CD14-positive monocyte (primary cell): ENCODE measurements at places on chromosomes 4 and X. TPM values are rescaled to one million over a fixed set of nuclear protein-coding genes. Genes with fewer than 3 reads are reported as not detected.

CMC4 gene
- 10.1 TPM for polyA plus RNA-seq

KLHL34 gene
- polyA plus RNA-seq = not detected in 2 replicates

RPL34 gene
- polyA plus RNA-seq = 1,112 and 2,624 TPM in 2 replicates

PALLD gene
- polyA plus RNA-seq = 9.9 TPM

MAGEC3 gene
- not detected in 2 replicates for polyA plus RNA-seq

CFAP99 gene
- polyA plus RNA-seq = 0.27 and 1.3 TPM in 2 replicates

CNGA1 gene
- not detected for polyA plus RNA-seq

TCEAL7 gene
- not detected for polyA plus RNA-seq

DNA sequence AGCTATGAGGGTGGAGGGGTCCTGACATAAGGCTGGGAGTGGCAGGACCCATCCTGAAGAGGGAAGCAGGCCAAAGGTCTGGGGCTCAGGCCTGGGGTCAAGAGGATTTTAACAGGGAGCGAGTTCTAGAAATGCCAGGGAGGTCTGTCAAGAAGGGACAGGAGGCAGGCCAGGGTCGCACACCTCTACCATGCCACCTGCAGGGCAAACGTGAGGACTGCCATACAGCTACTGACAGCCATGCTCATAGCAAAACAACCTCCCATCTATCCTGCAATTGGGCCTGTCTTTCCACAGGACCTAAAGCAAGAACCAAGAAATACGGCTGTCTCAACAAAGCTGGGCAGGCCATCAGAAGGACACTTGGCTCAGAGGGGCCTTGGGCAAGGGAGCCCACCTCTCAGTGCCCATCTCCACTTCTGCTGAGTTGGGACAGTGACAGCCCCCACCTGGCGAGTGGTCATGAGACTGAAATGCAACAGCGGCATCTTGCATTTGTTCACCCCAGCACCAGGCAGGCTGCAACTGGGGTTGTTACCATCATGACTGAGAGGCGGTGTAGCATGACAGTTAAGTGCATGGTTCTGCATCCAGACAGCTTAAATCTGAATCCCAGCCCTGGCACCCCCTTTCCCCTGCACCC lies 92.7 kb downstream of the WFS1 start:
- H3K4me3 ChIP-seq = no peak overlapping the region
- H3K27me3 ChIP-seq = no peaks in the 10 kb centered on the region
- no peaks in the 10 kb centered on the region for H3K4me1 ChIP-seq
- DNase-seq = no peak

GRCh38 chr4:10623241-10623640 lies 61.3 kb downstream of the CLNK start:
- no peaks in the 10 kb centered on the region for H3K36me3 ChIP-seq
- DNase-seq = no peak
- no peak overlapping the region for H3K4me3 ChIP-seq
- H3K27ac ChIP-seq = no peak overlapping the region
- H3K27me3 ChIP-seq = no peaks in the 10 kb centered on the region
- no peaks in the 10 kb centered on the region for H3K4me1 ChIP-seq

- no peak for DNase-seq
- H3K4me1 ChIP-seq = no peaks in the 10 kb centered on the region
- peaks cover 40% of the 10 kb centered on the region for H3K36me3 ChIP-seq
- H3K27me3 ChIP-seq = no peaks in the 10 kb centered on the region
- H3K4me3 ChIP-seq = no peak overlapping the region
- H3K27ac ChIP-seq = no peak overlapping the region
Measured at GRCh38 chr4:174317531-174317930, 33.8 kb downstream of the CEP44 start.

DNA sequence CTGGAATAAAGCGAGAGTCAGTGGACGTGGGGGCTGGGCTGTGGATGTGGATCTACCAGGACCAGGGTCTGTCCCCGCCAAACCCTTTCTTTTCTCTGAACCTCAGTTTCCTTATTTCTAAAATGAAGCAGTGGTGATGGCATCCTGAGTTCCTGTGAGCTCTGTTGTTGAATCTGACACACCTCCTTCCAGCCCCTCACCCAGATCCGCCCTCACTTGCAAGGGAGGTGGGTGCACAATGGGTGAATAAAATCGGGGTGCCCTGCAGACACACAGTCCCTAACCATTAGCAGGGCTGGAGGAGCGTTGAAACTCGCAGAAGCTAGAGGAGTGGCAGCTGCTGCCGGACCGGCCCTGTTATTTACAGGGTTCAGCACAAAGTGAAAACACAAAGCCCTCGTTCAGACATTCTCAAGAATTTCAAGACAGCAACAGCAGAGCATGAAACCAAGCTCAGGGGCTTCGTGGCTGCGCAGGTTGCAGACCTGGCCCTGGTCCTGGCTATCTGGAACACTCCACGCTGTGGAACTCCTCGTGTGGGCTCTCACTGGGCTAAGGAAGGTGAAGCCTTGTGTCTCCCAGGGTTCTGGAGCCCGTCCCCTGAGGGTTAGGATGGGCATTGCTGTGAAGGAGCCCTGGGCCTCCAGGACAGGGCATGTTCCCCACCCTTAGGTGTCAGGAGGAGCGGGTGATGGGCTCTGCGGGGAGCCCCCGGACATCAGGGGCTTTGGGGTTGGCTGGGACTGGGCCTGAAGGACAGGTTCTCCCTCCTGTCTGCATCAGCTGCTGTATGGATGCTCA lies 42.9 kb downstream of the PSAPL1 start:
- H3K4me1 ChIP-seq = no peaks in the 10 kb centered on the region
- DNase-seq = no peak
- H3K4me3 ChIP-seq = no peak overlapping the region
- H3K36me3 ChIP-seq = no peaks in the 10 kb centered on the region
- H3K27me3 ChIP-seq = no peaks in the 10 kb centered on the region

- no peak overlapping the region for H3K4me3 ChIP-seq
- H3K27ac ChIP-seq = no peak overlapping the region
- H3K27me3 ChIP-seq = no peaks in the 10 kb centered on the region
- no peaks in the 10 kb centered on the region for H3K36me3 ChIP-seq
- H3K4me1 ChIP-seq = no peaks in the 10 kb centered on the region
Measured at GRCh38 chrX:86066998-86067397, 19.6 kb upstream of the CHM start.

DNA sequence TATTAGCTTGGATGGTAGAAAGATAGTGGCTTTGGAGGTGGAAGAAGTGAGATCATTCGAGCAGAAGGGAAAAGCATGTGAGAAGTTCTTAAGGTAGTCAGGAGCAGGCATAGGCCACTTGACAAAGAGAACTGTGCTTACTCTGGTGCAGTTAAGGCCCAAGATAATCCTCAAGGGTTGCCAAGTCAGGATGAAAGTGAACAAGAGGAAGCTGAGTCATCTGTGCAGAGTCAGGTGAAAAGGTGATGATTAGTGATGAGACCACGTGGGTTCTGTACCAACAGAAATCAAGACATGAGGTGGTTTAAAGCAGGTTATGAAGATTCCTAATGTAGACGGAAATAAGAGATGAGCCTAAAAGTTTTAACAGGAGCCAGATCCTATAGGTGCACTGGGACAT lies 369.8 kb downstream of the DTHD1 start:
- H3K4me1 ChIP-seq = no peaks in the 10 kb centered on the region
- H3K27ac ChIP-seq = no peak overlapping the region
- no peak overlapping the region for H3K4me3 ChIP-seq
- no peak for DNase-seq
- H3K36me3 ChIP-seq = no peaks in the 10 kb centered on the region

DNA sequence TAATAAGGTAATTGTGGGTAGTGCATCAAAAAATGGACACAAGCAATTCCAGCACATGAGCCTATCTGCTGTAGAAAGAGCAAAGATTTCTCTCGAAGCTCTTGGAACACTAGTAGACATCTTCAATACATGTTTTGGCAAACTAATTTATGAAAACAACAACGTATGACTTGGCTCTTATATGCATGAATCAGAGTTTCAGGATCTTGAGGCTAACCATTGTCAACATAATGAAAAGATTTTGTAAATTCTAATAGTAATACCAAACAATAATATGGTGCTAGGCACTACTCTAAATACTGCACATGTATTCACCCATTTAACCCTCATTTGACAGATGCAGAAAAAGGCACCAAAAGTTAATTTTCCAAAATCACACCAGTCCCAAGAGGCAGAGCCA lies 25.1 kb upstream of the ANKRD50 start:
- H3K4me1 ChIP-seq = no peaks in the 10 kb centered on the region
- H3K36me3 ChIP-seq = no peaks in the 10 kb centered on the region
- no peak overlapping the region for H3K27ac ChIP-seq
- no peak overlapping the region for H3K4me3 ChIP-seq

- H3K4me3 ChIP-seq = no peak overlapping the region
- H3K27me3 ChIP-seq = no peaks in the 10 kb centered on the region
- no peaks in the 10 kb centered on the region for H3K36me3 ChIP-seq
Measured at GRCh38 chr4:184216515-184216914, 1.2 kb downstream of the ENPP6 start.

DNA sequence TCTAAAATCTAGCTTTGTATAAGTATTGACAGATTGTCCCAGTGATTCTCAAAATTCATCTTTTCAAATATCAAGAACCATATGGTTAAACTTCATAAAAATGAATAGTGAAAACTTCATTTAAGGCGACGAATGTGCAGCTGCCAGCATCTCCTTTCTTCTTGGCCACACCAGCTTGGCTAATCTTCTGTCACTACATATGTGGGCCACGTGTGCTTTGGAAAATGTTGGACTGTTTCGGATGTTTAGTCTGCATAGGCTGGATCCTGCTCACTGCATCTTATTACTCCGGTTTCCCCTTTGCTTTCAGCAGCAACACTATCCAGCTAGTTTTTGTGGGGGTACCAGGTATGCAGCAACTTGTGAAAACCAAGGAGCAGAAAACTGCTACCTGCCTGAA lies 221.9 kb downstream of the BMPR1B start:
- H3K4me3 ChIP-seq = no peak overlapping the region
- H3K27me3 ChIP-seq = no peaks in the 10 kb centered on the region
- no peak for DNase-seq
- H3K4me1 ChIP-seq = no peaks in the 10 kb centered on the region
- no peaks in the 10 kb centered on the region for H3K36me3 ChIP-seq

GRCh38 chrX:15881381-15881897 lies 26.8 kb upstream of the AP1S2 start:
- no peak for DNase-seq
- H3K27ac ChIP-seq = no peak overlapping the region
- H3K36me3 ChIP-seq = no peaks in the 10 kb centered on the region
- H3K27me3 ChIP-seq = no peaks in the 10 kb centered on the region

DNA sequence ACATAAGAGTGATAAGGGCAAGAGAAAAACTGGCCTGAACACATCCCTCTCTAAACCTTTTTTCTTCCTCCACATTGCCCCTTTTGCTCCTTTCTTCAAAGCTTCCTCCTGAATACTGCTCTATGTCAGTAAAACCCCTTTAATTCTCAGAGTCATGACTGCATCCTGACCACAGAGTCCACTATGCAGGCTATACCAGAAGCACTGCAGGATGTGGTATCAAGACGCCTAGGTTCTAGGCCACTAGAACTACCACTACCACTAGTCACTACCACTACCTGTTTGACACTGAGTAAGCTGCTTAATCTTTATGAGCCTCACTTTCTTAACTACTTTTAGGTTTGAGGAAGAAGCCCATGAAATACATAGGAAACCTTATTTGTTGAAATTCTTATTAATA lies 38.7 kb downstream of the ARHGEF9 start:
- no peaks in the 10 kb centered on the region for H3K36me3 ChIP-seq
- H3K4me3 ChIP-seq = no peak overlapping the region
- H3K27ac ChIP-seq = no peak overlapping the region
- H3K4me1 ChIP-seq = no peaks in the 10 kb centered on the region
- no peaks in the 10 kb centered on the region for H3K27me3 ChIP-seq
- no peak for DNase-seq

DNA sequence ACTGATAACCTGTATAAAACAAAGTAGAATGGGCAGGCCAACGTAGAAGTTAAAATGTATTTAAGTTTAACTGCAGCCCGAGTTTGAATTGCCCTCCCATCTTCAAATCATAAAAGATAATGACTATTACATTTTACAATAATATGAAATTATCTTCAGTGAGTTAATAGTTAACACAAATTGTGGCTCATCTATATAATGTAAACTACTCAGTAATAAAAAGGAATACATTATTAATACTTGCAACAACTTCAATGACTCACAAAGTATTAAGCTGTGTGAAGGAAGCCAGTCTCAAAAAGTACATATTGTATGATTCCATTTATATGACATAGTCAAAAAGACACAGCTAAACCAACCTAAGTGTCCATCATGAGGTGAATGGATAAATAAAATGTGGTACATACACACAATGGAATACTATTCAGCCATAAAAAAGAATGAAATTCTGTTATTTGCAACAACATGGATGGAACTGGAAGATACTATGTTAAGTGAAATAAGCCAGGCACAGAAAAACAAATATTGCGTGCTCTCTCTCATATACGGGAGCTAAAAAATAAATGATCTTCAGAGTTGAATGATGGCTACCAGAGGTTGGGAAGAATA lies 7.8 kb downstream of the PLRG1 start:
- no peak overlapping the region for H3K4me3 ChIP-seq
- H3K27me3 ChIP-seq = no peaks in the 10 kb centered on the region
- no peak overlapping the region for H3K27ac ChIP-seq
- no peak for DNase-seq

DNA sequence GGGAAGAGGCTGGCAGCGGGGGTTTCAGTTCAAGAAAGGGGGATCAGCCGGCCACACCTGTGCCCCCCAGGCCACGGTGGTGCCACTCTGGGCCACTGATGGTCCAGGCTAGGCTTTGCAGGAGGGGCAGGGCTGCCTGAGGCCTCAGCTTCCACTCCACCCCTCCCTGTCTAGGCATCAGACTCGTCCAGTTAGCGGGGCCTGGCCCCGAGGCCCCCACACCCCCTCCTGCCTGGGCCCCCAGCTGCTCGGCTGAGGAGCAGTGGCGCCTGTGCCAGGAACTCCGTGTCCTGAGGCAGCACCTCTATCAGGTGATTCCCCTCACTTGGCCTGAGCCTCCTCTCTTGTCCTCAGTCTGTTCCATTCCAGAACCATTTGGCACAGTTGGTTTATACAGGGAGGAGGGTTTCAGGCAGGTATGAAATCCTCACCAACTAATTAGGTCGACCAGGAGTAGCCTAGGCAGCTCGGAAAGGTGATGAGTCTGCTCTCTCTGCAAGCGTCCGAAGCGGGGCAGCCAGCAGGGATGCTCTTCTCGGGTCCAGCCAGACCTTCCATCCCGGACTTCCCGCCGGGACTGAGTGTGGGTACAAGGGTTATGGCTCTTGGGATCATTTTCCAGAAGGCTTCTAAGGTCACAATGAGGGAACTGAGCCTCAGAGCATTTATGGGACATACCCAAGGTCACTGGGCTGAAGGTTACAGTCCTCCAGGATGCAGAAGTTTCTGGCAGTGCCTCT lies 2.1 kb downstream of the NSG1 start:
- no peak overlapping the region for H3K27ac ChIP-seq
- H3K36me3 ChIP-seq = no peaks in the 10 kb centered on the region
- H3K4me1 ChIP-seq = no peaks in the 10 kb centered on the region
- no peak overlapping the region for H3K4me3 ChIP-seq

GRCh38 chr4:68905939-68906779 lies 45.4 kb downstream of the UGT2A3 start:
- H3K36me3 ChIP-seq = no peaks in the 10 kb centered on the region
- no peak overlapping the region for H3K27ac ChIP-seq
- H3K27me3 ChIP-seq = no peaks in the 10 kb centered on the region
- no peaks in the 10 kb centered on the region for H3K4me1 ChIP-seq
- no peak for DNase-seq
